Hypothalamus (tissue), 51 donors: ENCODE measurements at places on chromosomes 1 and 21.

DNA sequence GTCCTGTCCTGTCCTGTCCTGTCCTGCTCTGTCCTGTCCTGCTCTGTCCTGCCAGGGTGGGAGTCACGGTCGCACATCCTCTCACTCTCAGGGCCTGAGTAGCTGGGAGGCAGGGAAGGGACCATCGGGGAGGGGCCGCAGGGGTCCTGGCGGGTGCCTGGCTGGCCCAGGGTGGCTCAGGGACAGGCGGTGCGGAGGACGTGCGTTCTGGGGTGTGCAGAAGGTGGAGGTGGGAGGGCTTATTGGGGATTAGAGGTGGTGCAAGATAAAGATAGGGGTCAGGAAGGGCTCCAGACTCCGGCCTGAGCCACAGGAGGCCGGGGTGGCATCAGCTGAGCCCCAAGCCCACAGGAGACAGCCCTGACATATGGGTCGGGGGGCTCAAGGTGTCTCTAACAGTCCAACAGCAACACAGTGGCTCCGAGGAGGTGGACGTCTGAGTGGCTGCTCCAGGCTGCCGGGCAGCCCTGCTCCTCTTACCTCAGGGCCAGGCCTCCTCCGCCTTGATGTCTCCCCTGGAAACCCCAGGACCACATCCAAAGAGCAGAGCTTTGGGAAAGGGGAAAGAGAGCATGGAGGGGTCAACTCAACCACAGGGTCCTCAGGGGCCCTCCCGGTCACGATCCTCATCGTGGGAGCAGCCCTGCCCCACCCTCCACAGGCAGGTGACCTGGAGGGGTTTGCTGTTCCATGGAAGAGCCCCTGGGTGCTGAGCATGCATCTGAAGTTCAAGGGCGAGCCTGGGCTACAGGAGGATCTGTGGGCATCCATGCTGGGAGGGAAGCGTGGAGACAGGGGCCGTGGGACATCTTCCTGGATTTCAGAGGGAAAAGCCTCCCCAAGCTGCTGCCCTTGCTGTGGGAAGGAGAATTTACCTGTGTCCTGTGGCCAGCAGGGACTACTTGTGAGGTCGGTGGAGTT is 39.6 kb upstream of the ADARB1 start:
- DNase-seq, result no peak

DNA sequence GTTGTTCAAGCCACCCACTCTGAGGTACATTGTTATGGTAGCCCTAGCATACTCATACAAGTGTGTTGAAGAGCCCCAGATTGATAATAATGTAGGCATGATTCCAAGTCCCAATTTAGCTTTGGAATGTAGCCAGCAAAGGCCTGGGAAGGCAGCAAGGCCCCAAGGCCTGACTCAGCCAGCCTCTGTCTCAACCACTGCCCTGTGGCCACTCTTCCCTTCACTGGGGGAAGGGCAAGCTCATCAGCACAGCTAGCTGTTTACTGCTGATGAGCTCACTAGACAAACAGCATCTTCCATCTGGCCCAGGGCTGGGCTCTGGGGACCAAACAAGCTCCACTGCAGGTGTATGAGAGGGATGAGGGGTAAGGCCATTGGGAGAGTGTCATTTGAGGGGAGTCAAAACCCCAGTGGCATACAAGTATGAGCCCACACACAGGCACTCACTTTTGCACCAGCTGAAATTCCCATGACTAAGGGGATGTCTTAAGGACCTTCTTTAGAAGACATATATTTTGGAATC is 2.2 kb upstream of the IRF6 start:
- no peak for DNase-seq

DNA sequence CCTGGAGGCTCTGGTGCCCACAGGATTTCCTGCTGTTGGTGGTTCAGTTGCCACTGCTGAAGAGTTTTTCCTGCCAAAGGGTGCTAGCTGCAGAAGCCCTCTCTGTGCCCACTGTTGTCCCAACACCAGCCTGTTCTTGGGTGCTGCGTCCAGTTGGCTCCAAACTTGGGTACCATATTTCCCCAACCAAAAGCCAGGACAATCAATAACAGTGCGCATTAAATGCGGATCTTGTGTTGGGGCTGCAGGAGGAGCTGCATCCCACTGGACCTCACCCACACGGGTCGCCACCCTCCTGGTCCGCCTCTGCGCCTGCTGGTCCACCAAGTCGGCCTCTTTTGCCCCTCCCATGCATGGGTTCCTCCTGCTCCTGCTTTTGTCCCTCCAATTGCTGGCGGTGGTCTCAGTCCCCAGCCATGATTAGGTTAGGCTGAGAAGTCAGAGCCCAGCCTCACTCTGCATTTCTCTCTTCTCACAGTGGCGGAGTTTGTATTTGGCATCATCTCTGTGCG is 9.8 kb downstream of the ABCG1 start:
- no peak for DNase-seq

GRCh38 chr1:234270581-234271242 is 102.5 kb upstream of the COA6 start:
- no peak for DNase-seq

DNA sequence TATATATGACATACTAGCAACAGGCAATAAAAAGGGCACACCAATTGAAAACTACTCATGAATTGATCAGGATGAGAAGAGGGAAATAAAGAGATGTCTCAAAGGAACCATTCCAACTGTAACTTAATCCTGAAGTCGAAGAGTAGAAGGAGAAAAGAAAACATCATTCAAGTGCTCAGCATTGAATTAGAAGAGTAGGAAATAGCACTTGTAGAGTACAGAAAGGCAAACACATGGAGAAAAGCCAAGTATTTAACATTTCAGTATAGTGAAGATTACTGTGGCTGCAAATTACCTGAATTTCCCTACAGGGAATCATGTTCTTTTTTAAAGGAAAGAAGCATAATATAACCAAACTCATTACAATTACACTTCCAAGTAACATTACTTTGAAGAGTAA is 205.0 kb downstream of the KCTD3 start:
- no peak for DNase-seq

DNA sequence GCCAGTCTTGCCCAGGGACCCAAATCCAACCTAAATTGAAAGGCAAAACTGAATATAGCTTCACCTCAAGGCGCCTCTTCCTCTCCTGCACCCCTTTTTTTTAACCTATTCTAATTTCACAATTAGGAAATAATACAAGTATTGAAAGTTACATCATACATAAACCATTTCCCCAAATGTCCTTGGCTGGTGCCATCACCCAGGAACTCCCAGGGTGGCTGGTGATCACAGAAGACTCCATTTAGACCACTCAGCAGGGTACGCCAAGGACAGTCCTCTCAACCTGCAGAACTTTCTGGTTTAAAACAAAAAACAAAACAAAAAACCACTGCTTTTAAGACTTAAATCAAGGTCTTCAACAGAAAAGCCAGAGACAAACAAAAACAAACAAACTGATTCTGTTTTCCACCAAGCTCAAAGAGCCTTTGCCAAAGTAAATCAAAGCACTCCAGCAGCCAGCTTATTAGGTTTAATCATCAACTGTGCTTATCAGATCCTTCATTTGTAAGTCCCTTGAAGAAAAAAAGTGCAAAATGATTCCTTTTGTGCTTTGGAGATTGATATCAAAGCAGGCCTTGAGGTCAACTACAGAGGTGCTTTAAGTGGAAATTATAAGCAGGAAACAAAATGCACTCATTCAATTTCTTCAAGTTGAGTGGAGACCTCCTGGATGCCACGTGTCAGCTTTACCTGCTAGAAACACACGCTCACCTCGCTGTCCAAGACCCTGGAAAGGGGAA is 113.0 kb downstream of the ETS2 start:
- DNase-seq, result no peak

DNA sequence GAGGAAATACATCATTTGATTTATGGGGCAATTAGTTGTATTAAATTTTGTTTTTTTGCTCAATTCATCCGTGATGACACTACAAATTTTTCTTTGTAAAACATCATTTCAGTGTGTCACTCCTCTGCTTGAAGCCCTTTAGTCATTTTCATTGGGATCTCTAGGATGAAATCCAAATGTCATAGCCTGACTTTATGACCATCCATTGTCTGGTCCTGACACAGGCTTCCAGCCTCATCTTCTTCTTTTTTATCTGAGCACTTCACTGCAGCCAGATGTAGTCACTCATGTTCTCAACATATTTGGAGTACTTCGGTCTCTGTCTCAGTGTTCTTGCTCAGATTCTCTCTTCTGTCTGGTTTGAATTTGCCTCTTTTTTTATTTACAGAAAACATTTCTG is 173.1 kb downstream of the HMCN1 start:
- no peak for DNase-seq

DNA sequence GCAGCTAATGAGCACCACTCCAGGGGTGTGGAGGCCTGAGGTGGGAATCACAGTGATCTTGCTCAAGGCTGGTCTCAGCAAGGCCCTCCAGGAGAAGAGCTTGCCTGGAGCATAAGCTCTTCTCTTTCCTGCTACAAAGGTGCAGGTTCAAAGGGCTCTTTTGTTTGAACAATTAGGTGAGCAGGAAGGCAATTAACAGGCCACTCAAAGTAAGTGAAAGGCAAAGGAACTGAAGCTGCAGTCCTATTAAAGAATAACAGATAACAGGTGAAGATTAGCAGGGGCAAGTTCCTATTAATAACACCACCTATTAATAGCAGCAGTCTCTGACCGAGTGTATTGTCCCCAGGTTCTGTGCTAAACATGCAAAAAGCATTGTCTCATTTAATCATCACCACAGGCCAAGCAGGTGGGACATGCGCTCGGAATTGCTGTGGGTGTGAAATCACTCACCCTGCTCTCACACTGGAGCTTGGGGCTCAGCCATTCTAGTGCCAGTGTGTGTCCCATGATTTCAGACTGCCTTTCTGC is 113.8 kb downstream of the RHOU start:
- DNase-seq, result no peak

DNA sequence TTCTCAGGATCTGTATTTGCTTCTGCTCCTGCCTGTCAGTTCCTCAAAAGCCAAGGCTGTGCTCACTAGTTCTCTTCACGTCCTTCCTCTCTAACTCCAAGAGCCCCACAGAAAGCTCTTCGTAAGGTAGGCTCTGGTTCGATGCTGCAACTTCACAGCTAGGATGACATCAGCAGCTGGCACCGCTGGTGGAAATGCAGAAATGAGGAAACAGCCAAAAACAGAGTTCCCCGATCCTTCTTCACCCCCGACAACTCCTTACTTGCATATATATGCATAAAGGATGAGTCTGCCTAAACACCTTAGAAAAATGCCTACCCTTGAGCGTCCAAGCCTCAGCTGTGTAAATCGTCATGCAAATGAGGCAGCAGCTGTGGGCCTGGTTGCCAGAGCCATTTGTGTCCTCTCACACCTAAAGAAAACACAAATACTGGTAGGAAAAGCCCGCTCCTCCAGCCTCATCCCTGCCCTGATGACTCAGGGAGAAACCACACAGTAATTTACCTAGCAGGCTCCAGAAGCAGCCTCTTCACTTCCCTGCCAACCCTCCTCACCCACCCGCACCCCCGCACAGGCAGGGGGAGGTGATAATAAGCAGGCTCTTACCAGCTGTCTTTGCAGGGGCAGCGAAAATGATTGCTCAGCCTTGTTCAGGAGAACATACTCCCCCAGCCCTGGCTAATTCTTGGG is 28.2 kb downstream of the BATF3 start:
- DNase-seq, result no peak

GRCh38 chr1:28801461-28801860 is 10.5 kb upstream of the OPRD1 start:
- no peak for DNase-seq

DNA sequence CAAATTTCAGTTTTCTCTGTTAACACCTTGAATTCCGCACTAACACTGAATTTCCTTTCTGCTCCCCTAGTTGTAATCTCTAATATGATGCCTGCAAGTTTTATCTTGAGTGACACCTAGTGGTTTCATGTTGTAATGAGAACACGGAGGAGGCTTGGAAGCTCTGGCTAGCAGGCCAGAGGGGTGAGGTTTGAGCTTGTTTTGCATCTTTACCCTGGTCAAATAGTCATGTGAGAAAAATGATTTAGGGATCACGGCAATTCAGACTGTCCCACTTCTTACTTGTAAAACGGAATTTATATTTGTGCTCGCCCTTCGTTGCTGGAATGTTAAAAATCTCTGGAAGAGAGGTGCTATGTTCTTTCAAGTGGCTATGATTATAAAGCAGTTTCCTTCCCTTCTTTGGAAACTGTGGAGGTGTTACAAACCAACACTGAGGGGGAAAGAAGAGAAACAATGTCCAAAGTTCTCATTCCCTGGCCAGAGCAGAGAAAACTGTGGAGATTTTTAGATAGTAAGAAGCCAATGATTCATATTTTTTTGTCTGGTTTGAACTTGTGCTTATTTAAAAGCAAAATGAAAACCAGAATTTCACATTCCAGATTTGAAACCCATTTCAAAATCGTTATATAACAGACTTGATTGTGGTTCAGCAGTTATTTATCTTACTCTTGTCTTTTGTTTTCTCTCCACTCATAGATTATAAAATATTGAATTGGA is 5.3 kb upstream of the MROH9 start:
- peak; percentile 48 for DNase-seq

DNA sequence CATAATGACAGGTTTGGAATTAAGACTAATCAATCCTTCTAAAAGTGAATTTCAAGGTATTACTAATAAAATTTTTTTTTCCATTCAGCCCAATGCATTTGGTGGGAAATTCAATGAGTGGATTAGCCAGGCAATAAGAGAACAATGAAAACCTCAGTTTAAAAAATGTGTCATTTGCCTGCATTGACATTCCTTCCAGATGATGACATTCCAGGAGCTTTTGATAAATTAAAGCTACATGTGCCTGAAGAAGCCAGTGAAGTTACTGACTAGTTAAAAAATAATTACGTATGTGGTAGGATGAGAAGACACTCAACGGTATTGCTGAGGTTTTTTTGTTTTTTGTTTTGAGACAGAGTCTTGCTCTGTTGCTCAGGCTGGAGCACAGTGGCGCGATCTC is 37.9 kb upstream of the RC3H1 start:
- DNase-seq, result no peak

DNA sequence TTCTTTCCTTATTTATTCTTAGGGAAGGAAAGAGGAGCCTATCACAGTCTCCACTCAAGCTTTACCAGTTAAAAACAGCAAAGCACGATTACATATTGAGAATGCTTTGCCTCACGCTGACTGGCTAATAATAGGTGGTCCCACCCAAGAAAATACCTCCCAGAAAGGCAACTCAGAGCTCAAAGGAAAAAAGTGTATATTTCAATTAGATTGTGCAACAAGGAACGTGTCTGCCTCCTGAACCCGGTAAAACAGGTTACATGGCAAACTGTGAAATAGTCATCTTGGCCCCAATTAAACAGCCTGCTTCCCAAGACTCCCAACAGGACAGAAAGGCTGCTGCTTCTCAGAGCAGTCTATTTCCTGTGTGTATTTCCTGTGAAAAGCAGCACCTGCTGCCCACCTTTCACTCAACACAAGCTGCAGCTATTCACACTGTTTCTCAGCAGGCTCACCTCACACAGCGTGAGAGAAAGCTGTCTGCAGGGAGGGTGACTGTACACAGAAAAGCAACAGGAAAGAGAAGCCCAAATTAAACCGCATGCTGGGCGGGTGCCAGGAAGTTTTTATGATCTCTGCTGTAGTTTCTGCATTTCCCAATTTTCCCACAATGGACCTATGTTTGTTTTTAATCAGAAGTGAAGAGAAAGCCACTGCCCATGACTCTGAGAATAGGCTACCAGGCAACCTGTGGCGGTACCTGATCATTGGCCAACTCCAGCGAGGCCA is 44.0 kb downstream of the URB1 start:
- DNase-seq, result no peak

- peak; percentile 39 for DNase-seq
These were observed 553 bp downstream of the TTF2 start for GRCh38 chr1:117060441-117061317.

- no peak for DNase-seq
These were observed 32.4 kb downstream of the IER5 start for GRCh38 chr1:181120924-181121323.

- DNase-seq, result no peak
These were observed 91.8 kb upstream of the NGF start for GRCh38 chr1:115429884-115430283.
